ENCODE measurements at places on chromosomes 2 and 18. TPM values are rescaled to one million over a fixed set of nuclear protein-coding genes. Genes with fewer than 3 reads are reported as not detected.

RNF149 gene
- 26.4 TPM for total RNA-seq

TLX2 gene
- not detected for total RNA-seq

DNA sequence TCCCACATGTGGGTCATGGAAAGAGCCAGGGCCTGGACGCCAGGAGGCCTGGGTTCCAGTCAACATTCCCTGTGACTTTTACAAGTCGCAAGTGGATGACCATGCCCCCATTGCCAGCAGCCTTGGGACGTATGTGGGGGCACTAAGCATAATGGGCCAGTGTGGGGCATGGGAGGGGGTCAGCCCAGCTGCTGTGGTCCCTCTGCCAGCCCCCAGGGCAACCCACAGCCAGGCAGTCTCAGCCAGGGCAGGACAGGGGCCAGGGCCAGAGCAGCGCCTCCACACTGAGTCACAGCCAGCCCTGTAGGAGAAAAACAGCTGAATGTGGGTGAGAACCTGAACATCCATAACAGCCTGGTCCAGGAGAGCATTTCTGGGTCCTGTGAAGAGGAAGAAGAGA is 173.2 kb downstream of the GFPT1 start:
- peak overlapping the region; percentile 11 for H3K27ac ChIP-seq
- no peak for DNase-seq
- no peak overlapping the region for H3K4me3 ChIP-seq
- peaks cover 49% of the 10 kb centered on the region for H3K36me3 ChIP-seq

SSB gene
- 137 TPM for total RNA-seq

DNA sequence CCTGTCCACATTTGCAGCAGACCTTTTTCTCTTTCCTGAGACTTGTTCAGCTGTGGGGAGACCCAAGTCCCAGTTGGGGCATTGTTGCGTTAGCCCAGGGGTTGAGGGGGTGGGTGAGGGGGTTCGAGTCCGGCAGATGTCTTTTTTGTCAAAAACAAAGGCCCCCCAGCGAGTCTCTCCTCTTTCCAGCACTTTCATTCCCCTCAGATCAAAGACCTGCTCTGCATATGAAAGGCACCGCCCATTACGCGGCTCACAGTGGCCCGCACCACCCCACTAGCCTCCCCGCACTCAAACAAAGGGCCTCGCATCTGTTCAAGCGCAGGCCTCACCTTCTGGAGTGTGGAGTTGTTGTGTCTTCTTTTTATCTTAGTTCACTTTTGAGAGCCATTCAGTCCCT is 25.2 kb downstream of the TRABD2A start:
- H3K36me3 ChIP-seq = no peaks in the 10 kb centered on the region
- no peak overlapping the region for H3K27ac ChIP-seq
- no peaks in the 10 kb centered on the region for H3K27me3 ChIP-seq
- no peak for DNase-seq

CFAP210 gene
- total RNA-seq = not detected

GRCh38 chr2:230640540-230641011 is 72.1 kb upstream of the CAB39 start:
- H3K4me1 ChIP-seq = 0 out of 2 replicates have a peak, but pooled peaks cover 1% of the 10 kb centered on the region
- peak; percentile 84 for DNase-seq
- H3K4me3 ChIP-seq = no peak overlapping the region
- H3K36me3 ChIP-seq = no peaks in the 10 kb centered on the region

DNA sequence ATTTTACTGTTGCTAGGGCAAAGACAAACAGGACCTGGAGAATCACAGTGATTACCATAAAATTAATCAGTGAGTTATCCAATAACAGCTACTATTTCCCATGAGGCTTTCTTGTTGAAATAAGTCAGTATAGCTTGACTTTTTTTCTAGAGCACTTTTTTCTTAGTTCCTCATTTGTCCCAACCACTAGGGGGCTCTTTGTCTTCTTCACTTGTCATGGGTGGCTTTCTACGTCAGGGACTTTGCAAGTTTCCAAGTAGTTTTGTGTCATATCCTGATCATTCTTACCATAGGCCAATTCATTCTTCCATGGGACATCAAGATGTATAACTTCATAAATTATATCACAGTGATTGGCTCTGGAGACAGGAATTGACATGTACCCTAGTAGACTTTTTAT is 1019.6 kb upstream of the PIK3C3 start:
- no peaks in the 10 kb centered on the region for H3K27me3 ChIP-seq
- H3K4me1 ChIP-seq = no peaks in the 10 kb centered on the region
- H3K4me3 ChIP-seq = no peak overlapping the region
- H3K36me3 ChIP-seq = no peaks in the 10 kb centered on the region
- H3K27ac ChIP-seq = no peak overlapping the region

DNA sequence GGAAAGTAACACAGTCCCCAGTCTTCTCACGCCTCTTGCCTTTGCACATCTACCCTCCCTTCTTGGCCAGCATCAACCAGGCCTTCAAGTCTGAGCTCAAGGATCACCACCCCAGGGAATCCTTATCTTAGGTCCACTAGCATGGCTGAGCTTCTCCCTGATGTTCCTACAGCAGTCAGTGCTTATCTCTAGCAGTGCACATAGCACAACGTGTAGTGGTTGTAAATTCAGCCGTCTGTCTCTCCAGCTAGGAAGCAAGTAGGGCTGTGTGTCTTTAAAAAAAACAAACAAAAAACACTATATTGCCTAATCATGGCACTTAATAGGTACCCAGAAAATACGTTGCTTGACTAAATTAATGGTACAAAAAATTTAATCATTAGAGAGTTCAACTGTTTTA is 29.2 kb downstream of the KCNG3 start:
- H3K27me3 ChIP-seq = peaks cover 22% of the 10 kb centered on the region
- no peaks in the 10 kb centered on the region for H3K36me3 ChIP-seq
- no peak overlapping the region for H3K4me3 ChIP-seq
- H3K27ac ChIP-seq = no peak overlapping the region
- H3K4me1 ChIP-seq = no peaks in the 10 kb centered on the region

DNA sequence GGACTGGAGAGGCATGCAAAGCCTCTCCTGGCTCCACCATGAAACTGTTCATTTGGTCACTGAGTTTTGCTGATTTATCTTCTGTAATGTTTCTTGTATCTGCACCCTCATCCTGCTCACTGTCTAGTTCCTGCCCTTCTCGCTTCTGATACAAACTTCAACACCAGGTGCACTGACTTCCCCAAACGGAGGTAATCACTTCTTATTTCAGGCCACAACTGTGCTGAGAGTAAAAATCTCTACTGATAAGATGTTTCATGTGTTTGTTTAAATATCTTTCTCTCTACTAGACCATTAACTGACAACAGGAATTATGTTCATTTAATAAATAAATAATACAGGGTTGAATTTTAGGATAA is 10.9 kb upstream of the NT5C1B start:
- peaks cover 7% of the 10 kb centered on the region for H3K4me1 ChIP-seq
- no peak for DNase-seq
- H3K27ac ChIP-seq = no peak overlapping the region
- H3K4me3 ChIP-seq = no peak overlapping the region
- no peaks in the 10 kb centered on the region for H3K36me3 ChIP-seq

- H3K4me3 ChIP-seq = no peak overlapping the region
- H3K36me3 ChIP-seq = no peaks in the 10 kb centered on the region
- no peaks in the 10 kb centered on the region for H3K4me1 ChIP-seq
Measured at GRCh38 chr2:34316788-34317187, 717.7 kb upstream of the FAM98A start.
